ENCODE measurements at places on chromosomes 11 and 22. TPM values are rescaled to one million over a fixed set of nuclear protein-coding genes. Genes with fewer than 3 reads are reported as not detected.

DNA sequence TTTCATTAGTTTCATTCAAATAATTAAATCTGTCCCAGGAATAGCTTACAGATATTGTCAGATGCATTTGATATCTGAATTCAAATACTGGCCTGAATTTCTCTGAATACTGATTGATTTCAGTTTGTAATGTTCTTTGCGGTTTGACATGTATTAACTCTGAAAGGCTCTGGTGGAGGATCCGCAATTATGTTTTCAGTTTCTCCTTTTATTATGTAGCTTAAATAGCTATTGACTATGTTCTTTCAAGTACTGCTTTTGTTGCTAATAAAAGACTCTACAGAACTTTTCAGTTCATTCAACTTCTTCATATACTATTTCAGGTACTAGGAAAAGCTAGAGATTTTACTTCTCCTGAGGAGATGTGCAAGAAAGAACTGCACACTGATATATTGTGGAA lies 2085.4 kb upstream of the RAG2 start:
- no peak for DNase-seq

GRCh38 chr11:125105926-125106325 lies 5.5 kb downstream of the TMEM218 start:
- no peak for DNase-seq

DNA sequence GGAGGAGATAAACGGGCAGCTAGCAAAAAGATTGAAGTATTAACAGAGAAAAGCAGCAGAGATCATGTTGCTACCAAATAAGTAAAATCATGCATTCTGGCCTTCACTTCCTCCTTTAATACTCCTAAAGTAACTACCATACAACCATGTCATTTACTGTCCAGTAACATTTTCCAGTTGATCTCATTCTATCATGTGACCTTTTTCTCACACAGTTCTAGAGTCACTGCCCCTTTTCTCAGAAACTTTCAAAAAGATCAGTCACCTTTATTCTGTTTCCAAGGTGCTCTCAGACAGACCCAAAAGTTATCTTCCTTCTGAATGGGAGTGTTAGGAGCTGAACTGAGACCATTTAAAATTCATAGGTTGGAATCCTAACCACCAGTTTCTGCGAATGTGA lies 984.4 kb downstream of the FAM181B start:
- DNase-seq: no peak

DNA sequence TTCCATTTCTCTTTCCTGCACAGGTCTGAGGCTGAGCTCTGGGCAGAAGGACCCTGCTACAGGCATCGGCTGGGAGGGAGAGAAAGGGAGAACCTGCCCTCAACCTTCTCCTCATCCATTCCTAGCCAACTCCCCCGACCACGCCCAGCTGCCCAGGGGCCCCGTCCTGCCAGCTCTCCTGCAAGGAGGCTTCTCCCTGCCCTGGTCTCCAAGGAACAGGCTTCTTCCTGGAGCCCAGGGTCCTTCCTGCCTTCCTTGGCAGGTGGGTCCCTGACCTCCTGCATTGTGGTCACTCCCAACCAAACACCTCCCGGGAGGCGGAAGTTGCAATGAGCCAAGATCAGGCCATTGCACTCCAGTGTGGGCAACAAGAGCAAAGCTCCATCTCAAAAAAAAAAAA lies 12.5 kb upstream of the HMOX1 start:
- no peak for DNase-seq

DNA sequence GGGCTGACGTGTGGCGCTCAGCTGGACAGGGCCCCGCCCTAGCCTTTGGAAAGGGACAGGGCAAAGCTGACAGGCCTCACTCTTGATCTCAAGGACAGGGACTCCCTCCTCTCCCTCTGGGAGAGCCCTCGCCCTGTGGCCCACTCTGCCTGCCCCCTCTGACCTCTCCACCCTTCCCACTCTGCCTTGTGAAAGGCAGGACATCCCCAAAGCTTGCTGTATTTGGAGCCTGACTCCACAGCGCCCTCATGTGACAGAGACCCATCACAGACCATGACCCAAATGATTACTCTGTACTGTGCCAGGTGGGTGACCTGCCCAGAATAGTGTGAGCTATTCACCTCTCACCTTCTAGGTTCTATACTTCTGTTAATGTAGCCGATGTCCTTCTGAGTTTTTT lies 18.8 kb downstream of the P2RY2 start:
- peak; percentile 52 for DNase-seq

PATE4 gene
- not detected for total RNA-seq

SEC14L3 gene
- total RNA-seq: not detected

POTEH gene
- not detected for total RNA-seq

DNA sequence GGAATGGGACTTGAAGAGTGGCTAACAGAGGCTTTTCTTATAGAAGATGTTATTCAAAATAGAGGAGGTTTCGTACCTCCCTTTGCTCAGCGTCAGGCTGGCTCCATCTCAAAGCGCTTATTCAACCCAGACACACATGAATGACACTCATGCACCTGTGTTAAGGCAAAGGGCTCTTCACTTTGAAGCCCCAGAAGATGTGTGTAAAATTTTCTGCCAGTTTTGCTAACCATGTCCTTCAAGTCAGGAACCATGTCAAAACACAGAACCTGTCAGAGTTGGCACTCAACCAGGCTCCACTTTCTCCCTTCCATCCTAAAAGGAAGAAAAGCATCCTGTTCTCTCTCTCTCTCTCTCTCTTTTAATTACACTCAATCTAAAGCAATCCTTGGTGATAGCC lies 352.8 kb upstream of the NARS2 start:
- DNase-seq: no peak

DNA sequence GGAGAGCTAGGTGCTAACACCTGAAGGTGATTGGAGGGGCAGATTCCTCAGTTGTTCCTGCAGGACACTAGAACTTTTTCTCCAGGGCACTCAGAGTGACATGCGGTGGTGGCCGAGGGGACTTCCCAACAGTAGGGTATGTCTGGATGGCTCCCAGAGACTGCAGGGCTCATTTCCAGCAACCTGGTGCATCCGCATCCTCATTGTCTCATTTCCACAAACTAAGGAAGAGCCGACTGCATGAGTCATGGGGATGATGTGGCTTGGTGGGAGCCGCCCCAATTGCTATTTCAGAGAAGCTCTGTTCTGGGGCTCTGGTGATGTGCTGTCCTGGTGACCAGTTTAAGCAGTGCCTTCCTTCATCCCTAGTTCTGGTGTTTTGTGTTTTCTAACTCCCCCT lies 2.8 kb upstream of the ROBO4 start:
- DNase-seq: no peak

DNA sequence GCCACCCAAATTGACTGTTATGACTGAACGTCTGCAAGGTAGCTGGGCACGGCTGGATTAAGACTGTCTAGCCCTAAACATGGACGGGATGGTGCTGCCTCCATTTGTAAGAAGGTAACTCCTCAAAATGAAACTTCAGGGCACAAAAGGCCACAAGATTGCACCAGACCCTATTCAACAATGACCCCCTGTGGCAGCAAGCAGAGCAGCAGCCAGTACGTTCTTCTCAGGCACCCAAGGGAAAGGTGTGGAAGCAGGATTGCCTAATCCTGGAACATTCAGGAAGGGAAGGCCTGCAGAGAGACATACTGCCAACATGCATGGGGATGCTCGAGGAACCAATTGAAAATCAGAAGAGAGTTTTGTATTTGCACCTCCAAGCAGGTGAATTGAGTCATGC lies 4.5 kb upstream of the TBX10 start:
- DNase-seq: no peak

MS4A4A gene
- total RNA-seq: 21.3 TPM

ZMAT5 gene
- total RNA-seq: 28.6 TPM

GRCh38 chr11:87038235-87038977 lies 672 bp downstream of the TMEM135 start:
- DNase-seq: no peak

CYTH4 gene
- 5.1 TPM for total RNA-seq

GRCh38 chr22:37803639-37804351 lies 3.9 kb upstream of the GCAT start:
- peak; percentile 67 for DNase-seq

MS4A15 gene
- not detected for total RNA-seq

DNA sequence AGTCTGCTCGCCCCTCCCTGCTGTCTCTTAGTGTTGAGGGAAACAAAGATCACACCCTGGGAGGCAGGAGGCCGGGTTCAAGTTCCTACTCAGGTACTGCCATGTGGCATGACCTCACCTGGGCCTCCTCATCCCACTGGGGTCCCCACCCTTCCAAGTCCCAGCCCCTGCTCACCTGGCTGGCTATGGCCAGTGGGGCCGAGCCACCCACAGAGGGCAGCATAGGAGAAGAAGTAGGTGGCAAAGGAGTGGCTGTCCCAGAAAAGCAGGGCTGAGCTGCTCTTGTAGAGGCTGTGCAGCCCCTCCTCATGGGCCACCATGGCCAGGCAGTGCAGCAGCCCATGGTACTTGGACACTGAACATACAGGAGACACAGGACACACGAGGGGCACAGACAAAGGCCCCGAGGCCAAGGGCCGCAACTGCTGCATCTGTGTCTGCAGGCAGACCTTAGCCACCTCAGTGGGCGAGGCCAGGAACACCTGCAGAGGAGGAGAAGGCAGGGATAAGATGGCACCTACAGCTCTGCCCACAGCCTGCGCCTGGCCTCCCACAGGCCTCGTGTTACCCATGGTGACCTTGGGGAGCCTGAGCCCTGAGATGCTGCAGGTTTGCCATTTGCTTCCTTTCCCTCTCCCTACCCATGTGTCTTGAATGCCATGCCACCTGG lies 50.6 kb upstream of the MPEG1 start:
- no peak for DNase-seq

C11orf86 gene
- not detected for total RNA-seq

GRCh38 chr11:116533186-116533825 lies 239.5 kb downstream of the BUD13 start:
- DNase-seq: no peak

POU2AF3 gene
- total RNA-seq: 0.36 TPM

DNA sequence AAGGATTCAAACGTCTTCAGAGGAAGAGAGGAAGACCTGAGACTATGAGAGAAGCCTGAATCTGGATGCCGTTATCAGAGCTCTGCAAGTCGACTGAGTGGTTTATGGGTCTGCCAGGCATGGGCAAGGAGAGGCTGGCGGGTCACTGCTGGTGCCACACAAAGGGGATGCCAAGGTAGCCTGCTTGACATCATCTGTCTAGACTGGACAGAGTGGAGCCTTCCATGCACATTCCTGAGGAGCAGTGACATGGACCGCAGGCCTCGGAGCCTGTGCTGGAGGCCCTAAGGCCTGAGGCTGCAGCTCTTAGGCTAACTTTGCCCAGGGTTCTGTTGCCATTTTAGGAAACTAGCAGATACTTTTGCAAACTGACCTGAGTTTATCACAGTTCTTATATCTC lies 127.4 kb downstream of the WT1 start:
- no peak for DNase-seq

GRCh38 chr11:217704-218103 lies 10.2 kb downstream of the RIC8A start:
- DNase-seq: no peak

GRCh38 chr22:36383110-36383581 lies 4.6 kb downstream of the MYH9 start:
- no peak for DNase-seq

GALNT18 gene
- total RNA-seq: 30.0 TPM

DNA sequence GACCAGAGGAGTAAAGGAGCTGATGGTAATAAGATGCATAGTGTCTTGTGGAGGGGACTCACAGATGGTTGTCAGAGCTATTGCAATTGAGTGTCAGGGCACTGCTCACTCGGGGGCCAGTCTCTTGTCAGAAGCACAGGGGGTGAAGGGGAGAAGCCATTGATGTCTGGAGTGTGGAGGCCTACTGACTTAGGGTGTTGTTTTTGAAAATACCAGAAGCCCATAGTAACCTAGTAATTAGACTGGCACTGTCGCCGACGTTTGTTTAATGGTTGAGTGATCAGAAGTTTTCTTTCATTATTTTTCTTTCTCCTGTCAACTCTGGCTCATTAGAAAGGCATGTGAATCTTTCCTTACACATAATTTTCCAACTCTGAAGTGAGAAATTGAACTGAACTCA lies 151.6 kb upstream of the TENM4 start:
- DNase-seq: no peak

- no peak for DNase-seq
Measured at GRCh38 chr11:36149538-36150242, 139.5 kb downstream of the COMMD9 start.

GRCh38 chr11:111329306-111330204 lies 31.2 kb downstream of the POU2AF3 start:
- DNase-seq: peak; percentile 83

DNA sequence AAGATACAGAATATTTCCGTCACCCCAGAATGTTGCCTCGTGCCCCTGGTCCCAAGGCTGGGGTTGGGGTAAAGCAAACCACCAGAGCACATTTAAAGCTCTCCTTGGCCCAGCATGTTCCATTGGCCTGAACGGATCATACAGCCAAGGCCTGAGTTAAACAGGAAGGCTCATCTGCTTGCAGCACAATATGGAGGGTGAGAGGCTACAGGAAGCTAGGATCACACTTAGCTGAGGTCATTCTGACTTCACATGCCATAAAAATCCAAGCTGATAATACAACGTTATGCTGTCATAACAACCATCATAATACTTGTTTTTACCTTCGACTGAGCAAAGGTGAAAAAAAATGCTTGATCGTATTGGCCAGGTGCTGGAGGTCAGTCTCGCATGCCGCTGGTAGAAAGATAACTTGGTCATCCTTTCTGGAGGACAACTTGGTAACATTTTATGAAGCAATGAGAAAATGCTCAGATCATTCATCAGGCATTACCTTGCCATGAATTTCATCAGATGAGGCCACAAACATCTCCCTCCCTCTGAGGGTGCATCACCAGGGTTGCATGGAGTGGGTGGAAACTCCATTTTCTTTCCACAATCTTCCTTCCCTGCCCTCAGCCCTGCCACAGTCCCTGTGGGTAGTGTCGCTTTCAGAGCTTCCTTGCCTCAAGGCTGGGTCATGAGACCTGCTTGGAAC lies 31.9 kb upstream of the RTL6 start:
- DNase-seq: no peak

GRCh38 chr11:99555486-99555885 lies 534.7 kb downstream of the CNTN5 start:
- DNase-seq: no peak

GRCh38 chr11:129458278-129458677 lies 82.6 kb downstream of the BARX2 start:
- no peak for DNase-seq

GRCh38 chr11:67632175-67632981 lies 2.6 kb upstream of the NUDT8 start:
- DNase-seq: peak; percentile 77

- no peak for DNase-seq
Measured at GRCh38 chr11:71263386-71263785, 11.0 kb upstream of the SHANK2 start.

- DNase-seq: peak; percentile 41
Measured at GRCh38 chr11:109644152-109644551, 222.2 kb downstream of the C11orf87 start.

All from right cardiac atrium (tissue), 5 donors.